ENCODE measurements at places on chromosomes 1 and 21.

- DNase-seq = no peak
Observed at GRCh38 chr1:64470665-64471217, 812 bp downstream of the CACHD1 start.

- DNase-seq = no peak
Observed at GRCh38 chr1:41479000-41479807, 5.3 kb downstream of the EDN2 start.

DNA sequence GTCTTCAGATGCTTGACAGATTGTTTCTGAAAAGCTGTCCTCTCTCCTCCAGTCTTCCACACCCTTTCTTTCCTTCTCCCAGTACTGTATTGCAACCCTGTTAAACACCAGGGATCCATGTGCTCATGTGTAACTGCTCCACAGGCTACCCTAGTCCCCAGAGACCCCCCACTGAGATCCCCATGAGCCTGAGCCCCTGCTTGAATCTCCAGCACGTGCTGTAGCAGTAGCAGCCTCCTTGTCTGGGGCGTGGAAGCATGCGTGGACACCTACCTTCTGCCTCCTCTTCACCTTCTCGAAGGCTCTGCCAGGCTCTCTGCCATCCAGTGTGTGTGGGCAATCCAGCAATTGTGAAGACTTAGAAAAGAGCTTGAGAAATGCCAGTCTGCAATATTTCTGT lies 25.2 kb downstream of the GPR137B start:
- no peak for DNase-seq

- DNase-seq = no peak
Observed at GRCh38 chr1:218983848-218984247, 189.8 kb upstream of the LYPLAL1 start.

DNA sequence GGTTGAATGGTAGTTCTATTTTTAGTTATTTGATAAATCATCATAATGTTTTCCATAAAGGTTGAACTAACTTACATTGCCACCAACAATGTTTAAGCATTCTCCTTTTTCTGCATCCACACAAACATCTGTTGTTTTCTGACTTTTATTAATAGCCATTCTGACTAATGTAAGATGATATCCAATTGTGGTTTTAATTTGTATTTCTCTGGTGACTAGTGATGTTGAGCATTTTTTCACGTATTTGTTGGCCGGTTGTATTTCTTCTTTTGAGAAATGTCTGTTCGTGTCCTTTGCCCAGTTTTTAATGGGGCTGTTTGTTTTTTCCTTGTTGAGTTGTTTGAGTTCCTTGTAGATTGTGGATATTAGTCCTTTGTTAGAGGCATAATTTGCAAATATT lies 24.6 kb upstream of the SLC35F3 start:
- DNase-seq = no peak
